Erythroblast (primary cell): ENCODE measurements at places on chromosomes 2 and 18.

DNA sequence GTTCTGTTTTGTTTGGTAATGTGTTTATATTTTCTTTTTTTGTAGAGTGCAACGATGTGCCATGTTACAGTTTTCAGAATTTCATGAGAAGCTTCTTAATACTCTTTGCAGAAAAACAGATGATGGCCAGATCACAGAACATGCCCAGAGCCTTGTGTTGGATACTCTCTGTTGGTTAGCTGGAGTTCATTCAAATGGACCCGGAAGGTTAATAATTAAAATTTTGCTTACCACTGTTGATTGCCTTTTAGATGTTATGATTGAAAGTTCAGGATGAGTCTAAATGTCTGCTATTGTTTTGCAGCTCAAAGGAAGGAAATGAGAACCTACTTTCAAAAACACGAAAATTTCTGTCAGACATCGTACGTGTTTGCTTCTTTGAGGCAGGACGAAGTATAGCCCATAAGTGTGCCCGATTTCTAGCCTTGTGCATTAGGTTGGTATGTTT lies 85.2 kb downstream of the BIRC6 start:
- DNase-seq = no peak

- DNase-seq = no peak
Measured at GRCh38 chr18:45449418-45450227, 165.7 kb upstream of the SLC14A2 start.

GRCh38 chr2:26018184-26019055 lies 15.5 kb upstream of the RAB10 start:
- DNase-seq = peak; percentile 90

DNA sequence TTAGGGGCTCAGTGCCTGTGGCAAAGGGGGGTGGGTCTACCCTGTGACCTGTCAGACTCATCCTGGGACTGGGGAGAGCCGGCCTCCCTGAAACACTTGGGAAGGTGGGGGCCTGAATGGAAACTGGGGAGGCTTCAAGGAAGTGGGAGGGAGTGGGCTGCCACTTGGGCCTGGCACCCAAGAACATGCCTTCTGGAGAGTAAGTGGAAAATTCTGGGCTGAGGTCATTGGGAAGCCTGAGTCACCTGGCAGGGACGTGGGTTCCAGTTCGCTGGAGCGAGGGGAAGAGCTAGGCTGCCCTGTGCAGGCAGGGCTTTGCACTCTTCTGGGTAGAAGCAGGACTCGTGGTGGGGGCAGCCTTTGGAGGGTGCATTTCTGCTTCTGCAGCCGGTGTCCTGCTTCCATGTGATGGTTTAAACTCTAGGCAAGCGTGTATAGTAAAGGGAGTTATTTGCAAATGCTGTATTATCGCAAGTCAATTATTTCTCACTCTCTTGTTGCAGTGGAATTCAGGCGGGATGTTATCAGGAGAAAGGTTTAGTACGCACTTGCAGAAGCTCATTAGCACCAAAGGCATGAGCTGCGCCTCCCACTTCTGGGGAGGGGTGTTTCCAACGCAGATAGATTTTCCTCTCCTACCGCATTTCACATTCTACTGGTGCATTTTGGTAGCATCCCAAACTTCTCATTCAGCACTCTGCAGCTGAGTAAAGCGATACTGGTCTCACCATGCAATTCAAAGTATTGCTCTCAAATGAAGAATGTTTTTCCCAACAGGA lies 3.8 kb downstream of the LRRFIP1 start:
- no peak for DNase-seq

DNA sequence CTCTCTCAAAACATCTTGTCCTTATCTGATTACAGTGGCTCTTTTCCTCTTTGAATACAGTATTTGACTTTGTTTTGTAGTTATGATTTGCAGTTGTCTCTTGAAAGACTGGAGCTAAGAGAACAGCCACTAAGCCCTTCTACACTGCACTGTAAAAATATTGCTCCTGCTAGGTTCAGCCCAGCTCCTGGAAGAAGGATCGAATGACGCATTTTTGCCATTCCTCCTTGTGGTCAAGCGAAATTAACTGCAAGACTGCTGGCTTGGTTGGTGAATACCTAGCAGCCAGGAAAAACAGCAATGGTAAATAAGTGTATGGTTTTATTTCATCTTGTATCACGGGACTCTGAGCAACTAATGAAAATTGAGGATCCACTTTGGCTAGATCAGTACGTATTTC lies 407.8 kb upstream of the CDH2 start:
- no peak for DNase-seq

DNA sequence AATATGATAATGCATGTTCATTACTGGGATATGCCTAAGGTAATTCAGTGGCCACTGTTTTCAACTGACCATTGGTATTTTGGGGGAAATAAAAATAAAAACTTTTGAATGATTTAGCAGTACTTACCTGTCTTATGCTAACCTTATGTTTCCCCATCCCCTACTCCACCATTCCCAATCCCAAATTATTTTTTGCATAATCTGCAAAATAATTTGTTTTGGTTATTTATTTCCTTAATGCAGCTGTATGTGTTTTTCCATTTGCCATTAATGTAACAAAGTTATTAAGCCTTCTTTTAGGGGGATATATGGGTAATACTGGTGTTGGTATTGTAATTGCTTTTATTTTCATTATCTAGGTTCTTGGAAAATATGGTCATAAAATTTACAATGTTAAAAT lies 213.9 kb upstream of the GULP1 start:
- DNase-seq = no peak

DNA sequence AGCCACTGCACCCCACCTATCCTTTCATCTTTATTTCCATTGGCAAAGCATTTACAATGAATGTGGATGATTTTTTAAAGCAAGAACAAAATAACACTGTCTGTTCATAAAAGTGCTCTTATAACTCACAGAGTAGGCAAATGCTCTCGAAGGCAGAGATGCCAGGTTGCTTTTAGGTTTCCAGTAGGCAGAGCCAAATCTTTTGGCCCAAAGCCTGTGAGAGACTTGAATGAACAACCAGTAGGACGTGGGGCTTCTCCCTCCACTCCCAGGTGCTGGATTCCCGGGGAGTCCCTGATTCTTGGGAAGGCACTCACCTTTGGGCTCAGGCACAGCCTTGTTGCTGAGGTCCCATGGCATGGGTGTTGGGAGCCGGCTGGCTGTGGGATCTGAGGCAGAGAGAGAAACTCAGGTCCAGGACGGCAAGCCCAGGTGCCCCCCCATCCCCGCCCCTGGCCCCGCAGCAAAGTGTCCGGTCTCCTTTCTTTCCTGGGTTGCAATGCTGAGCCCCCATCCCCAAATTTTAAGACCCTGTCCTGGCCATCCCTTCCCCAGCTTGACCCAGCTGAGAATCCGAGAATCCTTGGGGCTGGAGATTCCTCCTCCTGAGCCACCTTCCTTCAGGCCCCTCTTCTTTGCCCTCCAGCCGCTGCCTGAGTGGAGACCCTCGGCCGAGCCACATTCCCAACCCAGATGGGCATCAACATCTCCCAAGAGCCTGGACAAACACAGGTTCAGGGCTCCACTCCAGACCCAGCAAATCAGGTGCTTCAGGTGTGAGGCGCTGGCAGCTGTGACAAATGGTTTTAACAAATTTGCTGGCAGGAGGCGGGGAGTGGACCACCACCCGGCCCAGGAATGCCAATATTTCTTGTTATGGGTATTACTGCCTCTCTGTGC lies 5.8 kb downstream of the NEURL3 start:
- no peak for DNase-seq

GRCh38 chr2:31192851-31193392 lies 24.4 kb downstream of the CAPN14 start:
- DNase-seq = no peak

GRCh38 chr2:45311559-45311958 lies 299.5 kb downstream of the SRBD1 start:
- DNase-seq = no peak

DNA sequence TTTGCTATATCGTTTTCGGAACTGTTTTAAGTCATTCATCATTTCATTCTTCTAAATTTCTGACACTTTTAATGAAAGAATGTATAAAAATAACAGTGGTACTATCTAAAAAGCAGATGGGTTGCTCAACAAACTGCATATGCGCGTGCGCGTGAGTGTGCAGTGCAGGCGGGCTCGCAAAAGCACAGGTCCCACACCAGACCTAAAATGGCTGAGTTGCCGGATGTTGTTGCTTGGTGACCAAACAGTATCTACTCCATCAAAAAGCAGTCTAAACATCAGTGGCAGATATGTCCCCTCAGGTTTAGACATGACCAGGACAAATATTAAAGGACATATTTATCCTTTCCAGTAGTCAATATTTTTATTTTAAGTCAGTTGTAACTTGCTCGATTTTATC lies 5.1 kb downstream of the NOL4 start:
- peak; percentile 6 for DNase-seq

- no peak for DNase-seq
Measured at GRCh38 chr2:66024391-66024790, 410.5 kb upstream of the MEIS1 start.

DNA sequence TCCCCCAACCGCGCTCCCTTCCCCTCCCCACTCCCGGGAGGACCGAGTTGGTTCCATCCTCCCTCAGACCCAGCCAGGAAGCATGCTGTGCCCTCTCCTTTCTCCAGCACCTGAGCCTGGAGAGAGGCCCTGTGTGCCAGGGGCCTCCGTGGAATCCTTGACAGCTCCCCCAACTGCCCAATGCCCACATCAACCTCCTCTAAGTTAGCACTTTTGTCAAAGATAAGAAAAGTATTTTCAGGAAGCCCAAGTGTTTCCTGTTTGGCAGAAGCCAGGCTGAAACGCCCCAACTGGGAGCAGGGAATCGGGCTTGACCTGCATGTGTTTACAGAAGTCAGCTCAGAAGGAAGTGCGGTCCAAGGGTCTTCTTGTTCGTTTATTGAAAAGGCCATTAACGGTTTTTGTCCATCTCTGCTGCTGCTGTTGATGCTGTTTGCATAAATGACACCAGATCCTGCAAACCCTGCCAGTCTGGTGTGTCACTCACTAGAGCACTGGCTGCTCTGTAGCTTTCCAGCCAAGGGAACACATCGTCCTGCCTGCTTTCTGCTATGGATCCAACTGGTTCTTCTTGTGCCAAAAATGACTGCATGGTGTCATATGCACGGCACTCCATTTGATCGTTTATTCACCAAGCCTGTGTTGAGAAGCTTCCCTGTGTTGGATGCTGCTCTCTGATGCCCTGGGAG lies 35.4 kb upstream of the COL6A3 start:
- no peak for DNase-seq

DNA sequence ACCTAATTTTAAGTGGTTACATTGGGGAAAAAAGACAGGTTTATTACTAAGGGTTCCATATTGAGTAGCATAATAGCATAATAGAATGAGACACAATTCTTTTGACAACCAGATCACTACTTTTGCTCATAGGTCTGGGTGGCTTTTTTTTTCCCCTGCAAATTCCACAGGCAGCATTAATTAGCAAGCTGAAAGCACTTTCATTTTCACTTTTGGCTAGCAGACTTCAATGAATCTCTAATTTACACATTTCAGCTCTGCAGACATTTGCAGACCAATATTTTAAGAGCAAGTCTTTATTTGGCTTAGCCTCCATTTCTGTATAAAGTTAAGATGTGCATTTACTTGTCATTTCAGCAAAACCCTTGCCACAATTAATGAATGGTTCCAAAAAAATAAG lies 185.5 kb downstream of the NOL4 start:
- DNase-seq = no peak

DNA sequence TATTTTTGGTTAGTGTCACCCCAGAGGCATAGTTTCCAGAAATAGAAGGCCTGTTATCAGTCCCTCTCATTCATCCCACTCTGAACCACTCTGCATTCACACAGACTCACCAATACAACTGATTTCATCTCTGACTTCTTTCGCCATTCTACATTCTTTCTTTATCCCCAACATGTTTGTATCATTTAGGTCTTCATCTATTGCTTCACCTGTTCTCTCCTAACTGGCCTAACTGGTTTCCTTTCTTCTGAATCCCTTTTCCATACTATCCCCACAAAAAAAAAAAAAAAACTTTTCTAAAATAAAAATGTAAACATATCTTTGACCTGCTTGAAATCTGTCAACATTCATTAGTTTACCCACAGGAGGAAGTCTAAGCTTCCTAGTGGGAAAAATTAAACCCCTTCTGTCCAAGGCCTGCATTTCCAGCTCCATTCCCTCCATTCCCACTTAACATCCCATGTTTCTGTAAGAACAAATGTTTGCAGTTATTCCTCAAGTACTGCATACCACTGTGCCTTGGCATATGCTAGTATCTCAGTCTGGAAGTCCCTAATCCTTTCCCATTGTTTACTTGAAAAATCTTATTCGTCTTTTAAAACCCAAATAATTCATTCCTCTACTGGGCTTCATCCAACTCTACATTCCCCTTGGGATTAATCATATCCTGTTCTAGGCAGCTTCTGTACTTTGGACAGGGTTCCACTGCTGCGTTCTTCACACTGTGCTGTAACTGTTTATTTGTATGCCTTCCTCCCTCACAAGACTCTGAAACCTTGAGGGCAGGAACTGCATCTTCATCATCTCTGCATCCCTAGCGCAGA lies 68.5 kb downstream of the FIGN start:
- DNase-seq = no peak

DNA sequence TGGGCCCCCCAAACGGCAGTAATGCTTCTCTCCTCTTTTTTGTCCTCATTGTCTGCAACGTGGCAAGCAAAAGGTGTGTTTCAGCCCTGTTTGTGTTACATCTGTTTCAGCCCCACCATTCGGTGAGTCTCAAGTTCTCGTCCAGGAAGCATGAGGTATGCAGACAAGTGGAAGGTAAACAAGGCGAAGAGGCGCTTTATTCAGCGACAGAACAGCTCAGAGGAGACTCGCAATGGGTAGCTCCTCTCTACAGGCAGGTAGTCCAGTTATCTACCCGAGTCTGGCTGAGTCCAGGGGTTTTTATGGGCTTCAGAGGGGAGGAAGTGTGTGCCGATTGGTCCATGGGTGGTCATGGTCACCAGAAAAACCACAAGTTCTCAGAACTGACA lies 733.4 kb upstream of the CDH7 start:
- DNase-seq = no peak

DNA sequence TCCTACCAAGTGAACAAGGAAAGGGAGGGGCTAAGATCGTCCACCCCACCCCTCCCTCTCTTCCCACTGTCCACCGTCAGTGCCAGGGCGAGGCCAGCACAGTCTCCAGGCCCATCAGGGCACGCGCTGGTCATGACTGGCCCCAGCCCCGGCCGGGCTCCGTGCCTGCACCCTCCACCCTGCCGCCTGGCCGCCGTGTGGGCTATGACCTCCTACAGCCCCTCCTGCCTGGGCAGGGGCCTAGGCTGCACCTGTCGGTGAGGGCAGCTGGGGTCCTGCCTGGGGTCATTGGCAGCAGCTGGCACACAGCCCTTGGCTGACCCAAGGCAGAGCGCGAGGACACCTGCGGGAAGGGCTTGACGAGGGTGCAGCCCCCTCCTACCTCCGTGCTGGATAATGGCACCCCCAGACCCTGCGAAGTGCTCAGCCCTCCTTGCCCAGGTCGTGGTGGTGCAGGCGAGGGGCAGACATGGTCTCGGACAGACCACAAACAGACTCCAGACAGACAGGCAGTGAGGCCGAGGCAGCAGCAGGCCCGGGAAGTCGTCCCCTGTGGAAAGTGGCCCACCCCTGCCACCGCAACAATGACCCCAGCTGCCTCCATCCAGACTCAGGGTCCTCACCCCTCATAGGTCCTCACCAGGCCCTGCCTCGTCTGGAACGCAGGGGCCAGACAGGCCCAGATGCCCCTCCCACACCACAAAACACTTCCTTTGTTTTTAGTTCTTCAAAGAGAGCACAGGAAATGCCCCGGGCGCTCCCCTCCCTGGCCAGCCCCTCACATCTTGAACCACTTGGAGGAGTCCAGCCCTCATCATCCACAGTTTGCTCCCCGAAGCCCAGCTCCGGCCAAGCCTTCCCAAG lies 43.1 kb upstream of the GPC1 start:
- no peak for DNase-seq
